ENCODE measurements at places on chromosomes 12 and 14.

GRCh38 chr12:88509851-88510250, 70.4 kb downstream of the KITLG start:
- no peak for DNase-seq

GRCh38 chr12:130668286-130669204, 47.6 kb downstream of the RIMBP2 start:
- DNase-seq: no peak

GRCh38 chr14:45253070-45253753, at the start of gene MIS18BP1:
TSS of gene MIS18BP1 (minus strand) at chr14:45253202. CDS start at chr14:45247286, 5,916 bp downstream.
- peak; percentile 84 for DNase-seq

GRCh38 chr12:96026331-96026730, 9.1 kb downstream of the LTA4H start:
- no peak for DNase-seq

GRCh38 chr12:92147491-92147890, 1.8 kb upstream of the BTG1 start:
- DNase-seq: no peak

GRCh38 chr12:116456330-116457082, 102.7 kb upstream of the MAP1LC3B2 start:
- DNase-seq: no peak

DNA sequence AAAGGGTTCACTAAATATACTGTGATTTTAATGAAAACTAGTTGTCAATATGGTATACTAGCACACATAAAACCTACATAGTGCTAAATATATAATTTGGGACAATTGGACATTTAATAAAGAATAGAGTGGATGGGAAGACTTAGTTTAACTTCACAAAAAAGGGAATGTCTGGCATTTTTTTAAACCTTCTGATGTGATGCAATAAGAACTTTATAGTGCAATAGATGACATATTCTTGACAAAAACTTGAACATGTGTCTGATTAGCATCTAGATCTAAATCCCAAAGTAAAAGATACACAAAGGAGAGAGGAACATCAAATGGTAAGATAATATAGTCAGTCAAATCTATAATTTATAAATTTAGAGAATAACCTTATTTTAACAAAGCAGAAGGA, 488.3 kb upstream of the SYT1 start:
- no peak for DNase-seq

Data from stimulated activated CD8-positive, alpha-beta memory T cell treated with anti-CD3 and anti-CD28 coated beads, Interleukin-2, amount 100 ng/mL, for 1 hour (primary cell).